ENCODE measurements at places on chromosomes 16 and 17.

- DNase-seq: no peak
Observed at GRCh38 chr17:31830971-31831858, 27.8 kb downstream of the COPRS start.

- DNase-seq: peak; percentile 49
Observed at GRCh38 chr16:14300705-14301168, 229.6 kb downstream of the MRTFB start.

DNA sequence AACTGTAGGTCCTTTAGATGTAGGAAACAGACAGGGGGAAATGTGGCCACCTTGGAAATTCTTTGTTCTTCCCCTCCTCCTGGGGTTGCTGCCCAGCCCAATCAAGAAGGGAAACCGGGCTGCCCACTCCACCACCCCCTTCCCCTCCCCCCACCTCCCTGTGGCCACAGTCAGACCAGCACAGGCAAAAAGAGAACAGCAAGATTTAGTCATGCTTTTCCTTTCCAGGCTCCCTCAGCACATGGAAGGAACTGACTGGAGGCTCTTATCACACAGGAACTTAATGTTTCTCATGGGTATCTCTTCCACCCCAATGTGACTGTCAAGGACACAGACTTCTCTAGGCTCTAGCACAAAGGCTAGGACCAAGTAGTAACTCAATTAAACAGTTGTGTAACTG is 3.0 kb upstream of the CCL1 start:
- DNase-seq: no peak

DNA sequence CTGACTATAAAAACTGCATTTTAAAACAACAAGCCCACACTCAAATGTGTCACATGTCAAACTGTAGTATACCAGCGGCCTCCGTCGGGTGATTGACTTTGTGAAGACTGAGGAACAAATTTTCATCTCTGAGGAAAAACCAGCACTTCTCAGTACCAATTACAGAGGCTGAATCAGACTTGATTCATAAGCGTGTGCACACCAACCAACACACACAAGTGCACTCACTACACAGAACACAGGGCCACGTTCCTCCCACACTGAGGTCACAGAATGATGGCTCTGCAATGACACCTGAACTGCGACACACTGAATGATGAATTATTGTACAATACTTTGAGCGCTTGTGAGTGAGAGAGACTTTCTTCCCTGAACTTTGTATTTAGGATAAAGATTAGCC is 29.6 kb downstream of the XPO6 start:
- no peak for DNase-seq

DNA sequence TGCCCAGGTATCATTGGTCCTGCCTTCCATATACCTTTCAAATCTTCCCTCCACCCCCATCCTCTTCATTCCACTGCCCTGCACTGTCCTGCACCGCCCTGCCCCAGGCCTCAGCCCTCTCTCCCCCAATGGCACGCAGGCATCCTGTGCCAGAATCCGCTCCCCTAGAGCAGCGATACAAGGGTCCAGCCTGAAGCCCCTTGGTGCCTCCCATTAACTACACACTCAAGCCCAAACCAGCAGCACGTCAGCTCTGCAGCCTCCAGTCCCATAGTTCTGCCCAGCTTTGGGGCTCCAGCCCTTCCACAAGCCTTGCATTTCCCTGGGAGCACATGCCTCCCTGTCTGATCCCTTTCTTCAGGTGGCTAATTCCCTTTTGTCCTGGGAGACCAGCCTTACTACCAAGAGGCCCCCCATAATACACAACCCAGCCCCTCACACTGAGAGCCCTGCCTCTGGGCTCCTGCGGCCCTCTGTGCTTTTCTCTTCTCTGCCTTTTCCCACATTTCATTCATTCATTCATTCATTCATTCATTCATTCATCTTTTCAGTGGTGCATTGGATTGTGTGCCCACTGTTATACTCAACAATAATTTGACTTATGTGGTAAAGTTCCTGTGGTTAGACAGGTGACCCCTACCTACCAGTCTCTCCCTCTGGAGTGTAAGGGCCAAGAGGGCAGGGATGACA is 26.8 kb upstream of the DLX3 start:
- no peak for DNase-seq

GRCh38 chr17:50205111-50205962 is 3.9 kb upstream of the COL1A1 start:
- no peak for DNase-seq

GRCh38 chr16:22886927-22887326 is 73.0 kb downstream of the HS3ST2 start:
- no peak for DNase-seq

- no peak for DNase-seq
Observed at GRCh38 chr17:33137426-33137825, 145.8 kb downstream of the SPACA3 start.

DNA sequence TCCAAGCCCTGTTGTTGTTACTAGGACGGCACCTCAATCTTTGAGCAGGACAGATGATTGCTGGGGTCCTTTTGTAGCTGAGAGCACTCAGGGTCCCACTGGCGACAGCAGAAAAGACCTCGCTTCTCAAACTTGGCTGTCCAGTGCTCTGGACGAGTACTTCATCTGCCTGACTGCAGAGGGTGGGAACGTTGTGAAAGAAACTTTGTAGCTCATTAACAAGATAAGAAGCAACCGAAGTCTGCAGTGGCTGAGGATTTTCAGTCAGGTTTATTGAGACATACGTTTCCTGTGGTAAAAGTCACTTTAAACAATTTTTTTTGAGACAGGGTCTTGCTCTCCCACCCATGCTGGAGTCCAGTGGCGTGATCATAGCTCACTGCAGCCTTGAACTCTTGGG is 191.7 kb downstream of the PRKCB start:
- DNase-seq: no peak

- DNase-seq: no peak
Observed at GRCh38 chr17:17883801-17884200, 47.0 kb upstream of the SREBF1 start.

DNA sequence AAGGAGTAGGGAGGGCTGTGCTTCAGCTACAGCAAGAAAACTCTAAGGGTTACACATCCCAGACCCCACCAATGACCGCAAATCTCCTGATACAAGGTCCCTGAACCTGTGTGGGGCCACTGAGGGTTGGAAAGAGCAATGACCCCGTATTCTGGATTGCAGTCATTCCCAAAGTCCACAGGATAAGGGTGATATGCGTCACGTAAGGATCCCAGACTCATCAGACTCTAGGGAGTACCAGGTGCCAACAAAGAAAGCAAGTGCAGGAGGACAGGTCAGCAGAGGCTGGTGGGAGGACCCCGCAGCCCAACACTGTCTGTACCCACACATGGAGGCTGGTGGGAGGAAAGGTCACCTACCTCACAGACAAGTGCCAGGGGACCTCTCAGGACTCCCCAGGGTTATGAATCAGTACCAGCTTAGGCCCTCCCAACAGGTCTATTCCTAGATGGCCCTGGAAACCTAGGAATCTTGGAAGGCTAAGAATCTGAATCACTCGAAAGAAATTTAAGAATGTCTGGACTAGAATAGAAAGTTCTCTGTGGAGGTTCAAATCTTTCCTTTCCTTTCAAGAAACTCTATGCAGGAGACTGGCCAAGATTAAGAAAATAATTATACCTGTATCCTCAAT is 16.2 kb downstream of the PITPNA start:
- DNase-seq: no peak

DNA sequence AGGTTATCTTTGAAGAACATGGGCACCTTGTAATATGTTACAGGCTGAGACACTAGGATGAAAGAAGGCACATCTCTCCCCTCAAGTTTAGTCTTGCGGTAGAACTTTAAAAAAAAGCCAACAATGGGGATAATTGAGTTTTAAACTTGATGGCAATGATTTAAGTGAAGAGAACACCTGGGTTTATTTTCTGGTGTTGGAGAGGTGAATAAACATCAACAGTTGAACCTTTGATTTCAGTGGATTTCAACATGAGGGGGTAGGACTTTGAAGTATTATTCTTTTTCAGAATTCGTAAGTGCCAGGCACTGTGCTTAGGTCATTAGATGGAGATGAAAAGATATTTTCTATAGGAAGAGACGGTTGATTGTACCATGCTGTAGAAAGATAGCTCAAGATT is 22.3 kb downstream of the HAPSTR1 start:
- DNase-seq: no peak

GRCh38 chr17:876272-876671 is 94.1 kb downstream of the MRM3 start:
- DNase-seq: no peak

- no peak for DNase-seq
Observed at GRCh38 chr17:50986989-50987660, 121.0 kb upstream of the TOB1 start.

- DNase-seq: no peak
Observed at GRCh38 chr17:64231567-64232141, 31.4 kb downstream of the TEX2 start.

GRCh38 chr16:21708533-21709115 is 44.9 kb downstream of the OTOA start:
- peak; percentile 60 for DNase-seq

DNA sequence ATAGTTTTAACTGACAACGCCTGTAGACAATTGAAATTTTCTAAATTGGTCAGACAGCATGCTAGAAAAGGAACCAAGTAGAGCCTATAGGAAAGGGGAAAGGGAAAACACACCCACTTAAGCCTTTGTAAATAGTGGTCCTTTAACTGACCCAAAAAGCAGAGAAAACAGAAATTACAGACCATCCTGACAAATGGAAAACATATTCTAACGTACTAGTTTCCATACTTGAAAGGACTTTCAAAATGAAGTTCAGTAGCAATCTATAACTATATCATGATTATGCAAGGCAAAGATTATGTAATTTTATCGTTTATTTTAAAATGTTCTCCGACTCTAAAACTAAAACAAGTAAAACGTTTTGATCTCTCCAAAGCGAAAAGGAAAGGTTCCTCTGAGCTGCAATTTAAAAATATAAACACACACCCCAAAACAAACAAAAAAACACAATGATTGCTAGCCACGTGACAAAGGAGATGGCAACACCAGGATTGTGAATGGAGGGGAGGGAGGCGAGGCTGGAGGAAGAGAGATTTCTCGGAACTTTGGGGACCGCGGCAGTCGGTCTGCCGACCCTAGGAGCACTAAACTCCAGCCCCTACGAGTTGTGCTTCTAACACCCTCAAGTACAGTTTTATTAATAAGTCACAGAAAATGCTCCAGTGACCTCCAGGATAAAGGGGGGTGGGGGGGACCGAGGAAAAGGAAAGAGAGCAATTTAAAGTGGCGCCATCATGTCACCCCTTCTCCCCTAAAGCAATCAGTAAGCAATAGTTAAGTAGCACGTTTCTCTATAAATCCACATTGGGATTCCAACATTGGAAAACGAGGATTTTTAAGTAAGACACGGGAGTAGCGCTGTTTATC is 1.7 kb downstream of the KANSL1 start:
- peak; percentile 14 for DNase-seq

DNA sequence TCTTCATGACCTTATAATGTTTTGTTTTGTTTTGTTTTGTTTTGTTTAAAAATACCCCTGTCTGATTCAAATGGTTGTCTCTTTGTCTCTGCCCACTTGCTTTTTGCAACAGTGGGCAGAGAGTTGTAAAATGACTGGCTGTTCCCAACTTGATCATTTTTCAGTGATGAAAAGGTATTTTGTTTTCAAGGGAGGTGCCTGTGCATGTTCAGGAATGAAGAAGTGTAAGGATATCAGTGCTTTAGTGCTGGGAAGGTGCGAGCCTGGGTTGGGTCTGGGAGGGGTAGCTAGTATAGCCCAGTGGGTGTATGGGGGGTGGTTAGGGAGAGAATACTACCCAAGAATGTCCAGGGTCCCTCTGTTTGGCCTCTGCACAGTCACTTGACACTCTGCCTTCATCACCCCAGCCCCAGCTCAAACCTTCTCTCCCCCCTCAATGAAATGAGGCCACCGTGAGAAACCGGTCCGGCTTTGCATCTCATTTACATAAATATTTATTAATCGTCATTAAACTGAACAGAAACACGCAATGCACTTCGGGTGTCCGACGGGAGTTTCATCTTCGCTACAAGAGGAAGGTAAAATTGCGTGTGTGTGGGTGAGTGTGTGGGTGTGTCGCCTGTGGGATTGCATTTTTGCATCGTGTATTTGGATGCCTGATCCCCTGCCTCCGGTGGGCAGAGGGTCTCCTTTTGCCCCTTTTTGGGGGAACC is 4.3 kb downstream of the NEUROD2 start:
- DNase-seq: no peak

- DNase-seq: no peak
Observed at GRCh38 chr17:49515196-49515770, 20.2 kb downstream of the NGFR start.

DNA sequence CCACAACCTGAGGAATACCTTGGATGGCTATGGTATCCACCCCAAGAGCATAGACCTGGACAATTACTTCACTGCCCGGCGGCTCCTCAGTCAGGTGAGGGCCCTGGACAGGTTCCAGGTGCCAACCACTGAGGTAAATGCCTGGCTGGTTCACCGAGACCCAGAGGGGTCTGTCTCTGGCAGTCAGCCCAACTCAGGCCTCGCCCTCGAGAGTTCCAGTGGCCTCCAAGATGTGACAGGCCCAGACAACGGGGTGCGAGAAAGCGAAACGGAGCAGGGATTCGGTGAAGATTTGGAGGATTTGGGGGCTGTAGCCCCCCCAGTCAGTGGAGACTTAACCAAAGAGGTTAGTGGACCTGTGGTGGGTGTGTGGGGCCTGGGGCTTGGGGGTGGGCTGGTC is 3.1 kb downstream of the NFE2L1 start:
- no peak for DNase-seq

- DNase-seq: no peak
Observed at GRCh38 chr17:71286625-71287024, 834.2 kb upstream of the SOX9 start.

DNA sequence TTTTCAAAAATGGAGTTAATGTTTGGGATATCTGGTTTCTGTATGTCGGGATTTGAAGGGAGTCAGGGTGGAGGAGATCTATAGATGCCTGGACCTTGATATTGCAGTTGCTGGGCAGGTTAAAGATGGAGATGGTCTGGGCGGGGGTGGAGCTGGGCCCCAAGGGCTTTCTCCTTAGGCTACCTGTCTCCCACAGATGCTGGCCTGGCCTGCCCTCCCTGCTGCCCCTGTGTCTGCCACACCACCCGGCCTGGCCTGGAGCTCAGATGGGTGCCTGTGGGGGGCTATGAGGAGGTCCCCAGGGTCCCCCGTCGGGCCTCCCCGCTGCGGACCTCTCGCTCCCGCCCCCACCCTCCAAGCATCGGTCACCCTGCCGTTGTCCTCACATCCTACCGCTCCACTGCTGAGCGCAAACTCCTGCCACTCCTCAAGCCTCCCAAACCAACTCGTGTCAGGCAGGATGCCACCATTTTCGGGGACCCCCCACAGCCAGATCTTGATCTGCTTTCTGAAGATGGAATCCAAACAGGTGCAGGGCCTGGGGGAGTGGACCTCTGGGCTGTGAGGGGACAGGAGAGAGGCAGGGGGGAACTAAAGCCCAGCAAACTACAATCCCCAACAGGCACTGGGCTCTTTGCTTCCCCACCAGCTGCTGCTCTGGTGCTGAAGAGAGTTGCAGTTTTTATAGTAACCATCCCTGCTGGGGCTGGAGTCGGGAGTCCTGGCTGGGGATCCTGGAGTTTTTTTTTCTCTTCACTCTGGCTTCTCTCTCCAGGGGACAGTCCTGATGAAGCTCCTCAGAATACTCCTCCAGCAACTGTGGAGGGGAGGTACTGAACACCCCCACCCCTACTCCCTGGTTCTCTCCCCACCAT is 2.9 kb downstream of the ARHGEF15 start:
- DNase-seq: no peak

All from NCI-H1436 (cell line).